ENCODE measurements at places on chromosomes 6 and 20.

DNA sequence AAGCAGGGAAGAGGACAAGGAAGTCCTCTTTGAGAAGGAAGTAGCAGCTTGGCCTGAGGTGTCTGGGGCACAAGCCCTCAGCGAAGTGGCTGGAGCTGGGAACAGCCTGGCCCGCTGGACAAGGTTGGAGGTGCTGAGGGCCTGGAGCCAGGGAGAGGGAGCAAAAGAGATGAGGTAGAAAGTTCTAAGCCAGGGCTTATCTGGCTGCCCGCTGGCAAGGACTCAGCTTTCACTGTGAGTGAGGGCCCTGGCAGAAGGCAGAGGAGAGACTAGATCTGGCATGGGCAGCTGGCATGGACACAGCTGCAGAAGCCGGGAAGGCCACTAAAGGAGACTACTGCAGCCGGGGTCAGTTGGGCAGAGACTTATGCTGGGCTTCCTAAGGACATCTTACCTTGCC, 21.8 kb upstream of the PCMTD2 start:
- DNase-seq = no peak

DNA sequence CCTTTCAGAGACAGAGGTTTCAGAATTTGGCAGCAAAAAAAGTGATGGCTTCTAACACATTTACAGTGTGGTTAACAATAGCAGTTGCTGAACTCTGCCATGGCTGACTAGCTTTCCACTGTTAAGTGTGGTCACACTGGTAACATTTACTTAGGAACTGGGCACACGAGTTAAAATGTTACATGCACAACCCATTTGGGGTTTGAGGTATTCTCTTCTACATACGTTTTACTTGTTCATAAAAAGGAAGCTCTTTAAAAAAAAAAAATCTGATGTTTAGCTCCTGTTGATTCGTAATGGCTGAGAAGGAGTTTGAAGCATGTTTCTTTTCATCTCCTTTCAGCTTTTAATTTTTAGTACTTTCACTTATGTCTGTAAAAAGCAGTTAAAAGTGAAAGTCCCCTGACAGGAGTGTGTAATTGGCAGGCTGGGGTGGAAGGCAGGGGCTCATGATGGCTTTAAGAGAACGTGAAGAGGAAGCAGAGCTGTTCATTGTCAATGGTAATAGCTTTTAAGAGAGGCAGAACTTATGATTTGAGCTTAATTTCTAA, 245.9 kb downstream of the FARS2 start:
- DNase-seq = no peak

DNA sequence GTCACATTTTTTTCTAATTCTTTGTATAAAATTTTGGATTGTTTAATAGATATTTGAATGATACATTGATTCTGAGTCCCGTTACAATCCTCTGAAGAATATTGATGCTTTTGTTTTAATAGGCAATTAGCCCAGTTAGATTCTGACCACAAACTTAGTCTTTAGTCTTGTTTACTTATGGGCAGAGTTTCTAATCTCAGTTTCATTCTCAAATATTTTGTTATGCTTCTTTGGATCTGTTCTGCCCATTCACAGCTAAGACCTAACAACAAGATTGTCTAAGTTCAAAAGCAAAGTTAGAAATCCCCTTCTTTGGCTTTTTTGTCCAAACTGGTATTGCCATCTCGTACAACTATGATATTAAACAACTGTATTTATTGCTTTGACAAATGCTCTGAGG, 58.0 kb downstream of the TBXT start:
- DNase-seq = no peak

DNA sequence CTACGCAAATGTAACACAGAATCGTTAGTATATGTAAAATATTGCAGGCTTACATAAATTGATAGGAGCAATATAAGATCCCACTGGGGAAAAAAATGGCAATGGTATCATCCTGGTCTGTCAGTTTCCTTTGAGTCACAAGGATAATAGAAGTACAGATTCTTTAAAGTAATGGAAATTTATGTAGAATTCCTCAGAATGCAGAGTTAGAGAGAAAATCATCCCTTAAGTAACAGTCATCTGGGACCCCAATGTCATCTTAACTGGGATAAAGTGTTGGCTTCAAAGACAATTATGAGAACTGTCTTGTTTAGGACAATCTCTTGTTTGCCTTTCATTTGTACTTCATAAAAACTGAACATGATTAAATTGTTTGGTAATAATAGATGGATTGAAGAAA, 34.5 kb upstream of the PDE7B start:
- DNase-seq = no peak

DNA sequence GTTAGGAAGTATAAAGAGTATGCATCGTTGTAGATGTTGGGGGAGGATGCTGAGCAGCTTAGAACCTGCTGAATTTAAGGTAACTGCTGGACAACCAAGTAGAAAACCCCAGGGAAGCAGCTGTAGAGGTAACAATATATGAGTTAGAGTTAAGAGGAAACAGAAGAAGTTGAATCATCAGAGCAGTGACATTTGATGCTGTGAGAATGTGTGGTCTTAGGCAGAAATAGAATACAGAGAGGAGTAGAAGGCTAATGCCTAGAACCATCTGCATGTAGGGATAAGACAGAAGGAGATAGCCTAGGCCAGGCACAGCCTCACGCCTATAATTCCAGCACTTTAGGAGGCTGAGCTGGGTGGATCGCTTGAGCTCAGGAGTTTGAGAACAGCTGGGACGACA, 22.6 kb upstream of the DYNLRB1 start:
- no peak for DNase-seq

DNA sequence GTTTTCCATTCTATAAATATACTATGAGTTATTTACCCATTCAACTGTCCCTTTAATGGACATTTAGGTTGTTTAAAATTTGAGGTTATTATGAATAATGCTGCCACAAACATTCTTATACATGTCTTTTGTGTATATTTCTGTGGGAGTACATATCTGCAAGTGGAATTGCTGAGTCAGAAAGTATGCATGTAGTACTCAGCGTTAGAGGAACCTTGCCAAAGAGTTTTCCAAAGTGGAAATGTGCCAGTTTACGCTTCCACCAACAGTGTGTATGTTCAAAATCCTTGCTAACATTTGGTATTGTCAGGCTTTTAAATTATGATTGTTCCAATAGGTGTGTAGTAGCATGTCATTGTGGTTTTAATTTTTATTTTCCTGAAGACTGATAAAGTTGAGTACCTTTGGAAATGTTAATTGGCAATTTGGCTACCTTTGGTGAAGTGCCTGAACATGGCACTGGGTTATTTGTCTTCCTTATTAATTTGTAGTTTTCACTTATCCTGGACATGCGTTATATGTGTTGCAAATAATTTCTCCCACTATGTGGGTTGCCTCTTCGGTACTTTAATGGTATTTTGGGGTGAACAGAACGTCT, 341.2 kb downstream of the CD83 start:
- DNase-seq = peak; percentile 47

DNA sequence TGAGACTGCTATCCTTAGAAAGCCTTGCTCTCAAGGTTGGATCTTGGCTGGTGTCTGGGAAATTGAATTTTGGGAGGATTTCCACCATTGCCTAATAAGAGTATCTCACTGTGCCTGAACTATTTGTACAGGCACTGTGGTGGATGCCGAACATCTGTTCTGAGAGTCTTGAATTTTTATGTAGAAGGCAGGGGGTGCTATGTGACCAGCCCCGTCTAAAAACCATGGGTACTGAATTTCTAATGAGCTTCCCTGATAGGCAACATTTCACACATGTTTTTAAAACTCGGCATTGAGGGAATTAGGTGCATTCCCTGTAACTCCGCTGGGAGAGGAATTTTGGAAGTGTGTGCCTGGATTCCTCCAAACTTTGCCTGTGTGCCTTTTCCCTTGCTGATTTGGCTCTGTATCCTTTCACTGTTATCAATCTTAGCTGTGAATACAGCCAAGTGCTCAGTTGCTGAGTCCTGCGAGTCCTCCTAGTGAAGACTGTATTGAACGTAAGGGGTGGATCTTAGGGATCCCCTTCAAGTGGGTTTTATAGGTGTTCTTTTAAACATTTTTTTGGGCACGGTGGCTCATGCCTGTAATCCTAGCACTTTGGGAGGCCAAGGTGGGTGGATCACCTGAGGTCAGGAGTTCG, 27.6 kb upstream of the SCAF8 start:
- DNase-seq = no peak

DNA sequence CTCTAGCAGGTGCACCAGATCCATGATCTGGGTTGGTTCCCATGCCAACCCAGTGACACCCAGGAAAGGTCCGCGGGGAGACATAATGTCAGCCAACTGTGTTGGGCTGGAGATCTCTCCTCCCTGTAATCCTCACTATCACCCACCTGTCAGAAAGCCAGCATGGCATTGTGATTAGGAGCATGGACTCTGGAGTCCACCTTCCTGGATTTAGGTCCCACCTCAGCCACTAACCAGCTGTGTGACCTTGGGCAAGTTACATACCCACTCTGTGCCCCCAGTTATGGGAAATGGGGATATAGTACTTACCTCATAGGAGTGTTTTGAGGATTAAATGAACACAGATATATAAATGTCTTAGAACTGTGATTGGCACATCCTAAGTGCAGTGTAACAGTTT, 97.9 kb downstream of the ZDHHC14 start:
- DNase-seq = no peak

DNA sequence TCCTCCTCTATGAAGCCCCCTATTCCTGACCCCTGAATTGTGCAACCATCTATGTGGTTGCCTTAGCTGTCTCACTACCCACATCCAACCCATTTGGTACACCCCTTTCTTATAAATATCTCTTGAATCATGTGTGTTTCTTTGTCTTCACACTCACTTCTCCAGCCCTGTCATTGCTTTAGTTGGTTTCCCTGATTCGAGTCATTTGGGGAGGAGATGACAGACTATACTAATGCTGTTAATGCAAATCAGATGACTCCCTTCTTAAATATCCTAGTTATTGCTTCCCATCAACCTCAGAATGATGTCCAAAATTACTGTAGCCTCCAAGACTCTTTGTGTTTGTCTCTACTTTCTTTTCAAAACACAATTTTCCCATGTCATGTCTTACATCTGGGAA, 23.0 kb downstream of the SLC35D3 start:
- no peak for DNase-seq

DNA sequence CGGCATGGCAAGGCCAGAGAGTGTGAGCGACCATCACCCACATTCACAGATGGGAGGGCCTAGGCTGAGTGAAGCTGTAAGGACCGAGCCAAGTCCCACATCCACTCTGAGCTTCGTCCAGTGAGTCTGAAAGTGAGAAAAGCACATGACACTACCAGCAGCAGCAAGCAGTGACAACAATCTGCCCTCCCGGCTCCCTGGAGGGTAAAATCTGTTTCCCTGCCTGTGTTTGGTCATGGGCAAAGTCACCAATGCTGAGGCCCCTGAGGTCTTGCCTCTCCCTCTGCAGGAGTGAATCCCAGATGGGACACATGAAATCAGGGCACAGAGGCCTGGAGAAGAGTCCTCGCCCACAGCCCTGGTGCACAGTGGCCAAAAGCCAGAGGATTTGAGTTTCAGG, 6.4 kb upstream of the CST7 start:
- no peak for DNase-seq

GRCh38 chr20:24100370-24101011, 111.9 kb upstream of the GGTLC1 start:
- no peak for DNase-seq

GRCh38 chr6:155483858-155484257, 28.2 kb upstream of the NOX3 start:
- peak; percentile 54 for DNase-seq

GRCh38 chr6:12608016-12608860, 108.3 kb upstream of the PHACTR1 start:
- no peak for DNase-seq

- DNase-seq = no peak
These were observed 70.4 kb upstream of the VGLL2 start for GRCh38 chr6:117194978-117195377.

DNA sequence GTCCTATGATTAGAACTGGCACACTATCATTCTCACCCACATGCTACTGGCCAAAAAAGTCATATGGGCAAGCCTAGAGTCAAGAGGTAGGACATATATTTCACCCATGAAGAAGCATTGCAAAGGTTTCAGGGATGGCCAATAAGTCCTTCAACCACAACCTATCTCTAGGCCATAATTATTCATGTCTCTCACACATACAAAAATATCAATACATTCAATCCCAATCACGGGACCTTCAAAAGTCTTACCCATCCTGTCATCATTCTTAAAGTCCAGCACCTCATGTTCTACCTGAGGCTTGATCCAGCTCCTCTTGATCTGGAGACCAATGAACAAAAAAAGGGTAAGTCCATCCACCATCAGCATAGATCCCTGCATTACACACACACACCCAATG, 12.6 kb upstream of the BTN1A1 start:
- DNase-seq = no peak

DNA sequence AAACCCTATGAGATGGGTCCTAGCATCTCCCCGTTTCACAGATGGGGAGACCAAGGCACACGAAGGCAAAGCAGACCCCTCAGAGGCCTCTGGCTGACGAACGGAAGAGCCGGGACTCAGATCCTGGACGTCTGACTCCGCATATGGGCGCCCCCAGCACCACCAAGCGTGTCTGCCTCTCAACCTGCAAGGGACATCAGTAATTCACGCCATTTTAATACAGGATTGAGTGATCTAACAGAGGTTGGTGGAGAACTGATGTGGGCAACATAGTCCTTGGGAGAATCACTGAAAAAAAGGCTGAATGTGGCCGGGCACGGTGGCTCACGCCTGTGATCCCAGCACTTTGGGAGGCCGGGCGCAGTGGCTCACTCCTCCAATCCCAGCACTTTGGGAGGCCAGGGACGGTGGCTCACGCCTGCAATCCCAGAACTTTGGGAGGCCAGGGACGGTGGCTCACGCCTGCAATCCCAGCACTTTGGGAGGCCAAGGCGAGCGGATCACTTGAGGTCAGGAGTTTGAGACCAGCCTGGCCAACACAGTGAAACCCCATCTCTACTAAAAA, 206.6 kb downstream of the DLL1 start:
- DNase-seq = no peak

- DNase-seq = no peak
These were observed 37.9 kb downstream of the AGPAT4 start for GRCh38 chr6:161235776-161236633.

DNA sequence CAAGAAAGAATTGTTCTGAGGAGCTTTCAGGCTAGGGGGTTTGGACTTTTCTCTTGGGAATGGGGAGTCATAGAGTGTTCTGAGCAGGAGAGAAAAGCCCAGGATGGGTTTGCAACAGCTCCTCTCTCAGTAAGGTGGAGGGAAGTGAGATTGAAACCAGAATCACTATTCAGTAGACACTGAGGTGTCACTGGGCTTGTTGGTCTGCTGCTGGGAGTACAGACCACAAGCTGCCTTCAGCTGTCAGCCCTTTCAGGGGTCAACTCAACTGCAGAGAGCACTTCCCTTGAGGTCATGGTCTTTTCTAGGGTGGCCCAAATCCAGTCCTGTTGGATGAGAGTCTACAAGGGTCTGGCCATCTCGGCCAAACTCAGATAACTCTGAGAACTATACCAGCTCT, 12.9 kb upstream of the FOXA2 start:
- no peak for DNase-seq

- no peak for DNase-seq
These were observed 347.5 kb downstream of the CDH4 start for GRCh38 chr20:61599541-61599992.
